ENCODE measurements at places on chromosomes 11 and 22. TPM values are rescaled to one million over a fixed set of nuclear protein-coding genes. Genes with fewer than 3 reads are reported as not detected.

The CALCA gene
- total RNA-seq = 0.29 TPM

GRCh38 chr22:50439314-50439870 lies 35.4 kb downstream of the SBF1 start:
- no peak for DNase-seq

DNA sequence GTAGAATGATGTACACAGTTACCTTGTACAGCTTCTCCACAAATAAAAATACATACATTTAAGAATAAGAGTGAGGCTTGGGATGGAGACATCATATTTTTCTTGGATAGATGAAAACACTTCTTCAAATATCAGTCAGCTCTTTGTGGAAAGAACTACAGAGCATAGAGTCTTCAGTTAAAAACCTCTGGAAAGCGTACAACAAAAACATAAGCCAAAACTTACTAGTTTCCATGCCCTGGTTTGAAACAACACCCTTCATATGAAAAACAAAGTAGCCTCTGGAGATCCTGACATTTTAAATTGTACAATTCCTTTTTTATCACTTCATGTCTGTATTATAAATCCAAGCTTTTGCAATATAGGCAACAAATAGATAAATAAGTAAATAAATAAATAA lies 7.0 kb upstream of the CEP126 start:
- no peak for DNase-seq

- peak; percentile 53 for DNase-seq
These were observed 5.7 kb downstream of the TNNI2 start for GRCh38 chr11:1844221-1845094.

DNA sequence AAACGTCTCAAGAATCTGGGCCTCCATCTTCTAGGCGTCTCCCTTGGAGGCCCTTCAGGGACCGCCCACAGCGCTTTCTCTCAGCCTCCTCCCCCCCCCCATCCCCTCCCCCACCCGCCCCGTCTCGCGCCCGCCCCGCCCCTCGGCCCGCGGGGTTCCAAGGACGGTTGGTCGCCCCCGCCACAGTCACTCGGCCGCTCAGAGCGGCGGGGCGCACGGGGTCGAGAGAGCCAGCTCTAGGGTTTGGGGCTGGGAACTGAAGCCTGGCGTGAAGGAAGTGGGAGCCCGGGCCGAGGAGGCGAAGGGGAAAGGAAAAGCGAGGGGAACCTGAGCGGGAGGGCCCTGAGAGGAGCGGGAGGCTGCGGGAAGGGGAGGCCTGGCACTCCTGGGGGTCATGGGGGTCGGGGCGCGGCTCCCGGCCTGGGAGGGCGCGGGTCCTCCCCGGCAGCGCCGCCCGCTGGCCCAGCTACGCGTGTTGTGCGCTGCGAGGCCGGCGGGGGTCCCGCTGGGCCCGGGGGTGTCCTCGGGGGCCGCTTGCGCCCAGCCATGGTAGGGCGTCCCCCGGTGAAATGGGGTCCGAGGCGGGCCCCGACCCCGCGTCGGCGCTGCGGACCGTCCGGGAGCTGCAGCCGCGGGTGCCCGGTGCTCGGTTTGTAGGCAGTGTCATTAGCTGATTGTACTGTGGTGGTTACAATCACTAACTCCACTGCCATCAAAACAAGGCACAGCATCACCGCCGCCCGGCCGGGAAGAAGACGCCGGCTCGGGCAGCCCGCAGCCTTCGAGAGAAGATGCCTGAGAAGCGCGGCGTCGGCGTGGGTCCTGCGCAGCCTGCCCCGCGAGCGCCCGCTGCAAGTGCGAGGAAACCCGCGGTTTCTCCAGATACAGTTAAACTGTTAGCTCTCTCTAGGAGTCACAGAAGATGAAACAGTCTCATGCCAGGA lies at the start of gene BTG4:
BTG4 (minus strand) TSS at position 91 of the 944 bp plus-strand sequence. CDS start 13,610 bp downstream, outside the sequence.
- peak; percentile 45 for DNase-seq

DNA sequence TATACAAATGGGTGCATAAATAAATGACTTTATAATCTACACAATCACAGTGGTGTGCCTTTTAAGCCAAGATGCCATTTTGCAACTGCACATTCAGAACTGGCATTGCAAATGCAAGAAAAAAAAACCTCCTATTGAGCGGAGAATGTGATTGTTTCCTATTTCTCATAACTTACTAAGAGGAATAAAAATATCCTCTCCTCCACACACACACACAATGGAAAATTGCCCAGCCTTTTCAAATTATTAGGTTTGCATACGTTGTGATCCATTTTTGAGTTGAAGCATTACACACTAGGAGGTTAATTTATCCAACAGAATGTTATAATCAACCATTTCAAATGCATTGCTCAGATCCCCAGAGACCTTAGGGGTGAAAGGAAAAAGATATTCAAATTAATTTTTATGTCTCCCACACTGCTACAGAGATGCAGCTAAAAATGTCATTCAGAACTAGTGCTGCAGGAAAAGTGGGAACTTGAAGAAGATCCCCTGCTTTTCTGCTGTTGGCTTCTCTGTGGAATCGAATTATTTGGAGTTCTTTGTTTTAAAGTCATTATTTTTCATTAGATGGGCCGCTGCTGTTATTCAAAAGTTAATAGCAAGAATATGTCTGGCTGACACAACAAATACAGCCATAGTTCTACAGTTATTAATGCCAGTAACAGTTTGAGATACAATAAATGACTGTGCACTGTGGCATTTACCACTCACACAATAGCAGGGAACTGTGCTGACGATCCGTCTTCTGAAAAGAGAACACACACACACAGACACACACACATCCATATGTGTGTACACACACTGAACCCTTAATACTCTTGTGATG lies 299.9 kb upstream of the ANO5 start:
- no peak for DNase-seq

DNA sequence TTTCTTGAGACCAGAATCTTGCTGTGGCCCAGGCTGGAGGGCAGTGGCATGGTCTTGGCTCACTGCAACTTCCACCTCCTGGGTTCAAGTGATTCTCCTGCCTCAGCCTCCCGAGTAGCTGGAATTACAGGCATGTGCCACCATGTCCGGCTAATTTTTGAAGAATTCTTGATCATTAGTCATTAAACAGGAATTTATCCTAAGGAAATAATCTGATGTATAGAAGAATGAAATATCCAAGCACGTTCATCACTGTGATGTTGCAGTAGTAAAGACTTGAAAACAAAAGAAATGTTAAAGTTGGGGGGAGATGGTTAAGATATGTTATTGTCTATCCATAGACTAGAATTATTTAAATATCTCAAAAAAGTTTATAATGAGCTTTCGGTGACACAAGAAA lies 23.6 kb downstream of the CBL start:
- no peak for DNase-seq

DNA sequence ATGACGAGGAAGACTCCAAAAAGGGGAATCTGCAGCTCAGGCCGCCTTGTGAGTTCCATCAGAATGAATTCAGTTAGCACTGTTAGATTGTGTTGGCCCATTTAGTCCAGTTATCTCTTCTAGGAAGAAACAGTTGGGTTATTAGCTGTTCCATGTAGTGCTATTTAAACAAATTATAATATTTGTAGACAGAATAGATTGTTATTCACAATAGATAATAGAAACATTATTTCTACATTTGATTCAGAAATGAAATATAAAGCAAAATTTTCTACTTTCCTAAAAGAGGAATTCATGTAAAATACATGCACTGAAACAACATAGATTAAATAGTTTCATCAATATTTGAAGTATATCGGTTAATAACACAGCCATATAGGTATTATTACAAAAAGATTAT lies at the start of gene OR8K5:
OR8K5 (minus strand) TSS at position 101 of the 400 bp plus-strand sequence; CDS start at position 101, 0 bp downstream.
- DNase-seq = no peak
